ENCODE measurements at places on chromosomes 5 and 9.
A peak's percentile ranks its signal among the peaks of the same experiment; 100 is the strongest.

DNA sequence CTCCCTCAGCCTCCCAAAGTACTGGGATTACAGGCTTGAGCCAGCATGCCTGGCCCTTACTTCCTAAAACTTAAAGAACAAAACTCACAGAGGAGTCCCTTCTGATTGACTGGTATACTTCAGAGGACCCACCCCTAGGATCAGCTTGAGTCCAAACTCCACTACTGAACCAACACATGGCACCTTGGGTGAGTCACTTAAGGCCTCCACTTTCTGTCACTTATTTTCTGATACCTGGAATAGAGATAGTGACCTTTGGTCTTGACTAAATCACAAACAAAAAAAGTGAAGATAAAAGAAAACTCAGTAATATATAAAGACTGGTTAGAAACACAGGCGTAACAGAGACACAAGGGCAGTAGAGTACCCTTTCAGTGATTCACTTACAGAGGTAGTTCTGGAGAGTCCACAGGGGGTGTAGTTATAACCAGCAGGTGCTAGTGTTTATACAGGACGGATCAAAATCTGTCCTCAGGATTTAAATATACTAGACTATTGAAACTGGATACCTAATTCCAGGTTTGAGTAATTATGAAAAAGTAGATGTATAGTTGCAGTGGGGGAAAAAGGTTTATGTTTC lies 274.3 kb upstream of the ANKRD55 start:
- no peak for DNase-seq

- DNase-seq: no peak
Measured at GRCh38 chr5:96873449-96873848, 2.9 kb upstream of the ERAP2 start.

- no peak for DNase-seq
Measured at GRCh38 chr5:141973871-141974595, 5.1 kb downstream of the RNF14 start.

GRCh38 chr5:122154910-122155309 lies 25.6 kb downstream of the ZNF474 start:
- DNase-seq: no peak

DNA sequence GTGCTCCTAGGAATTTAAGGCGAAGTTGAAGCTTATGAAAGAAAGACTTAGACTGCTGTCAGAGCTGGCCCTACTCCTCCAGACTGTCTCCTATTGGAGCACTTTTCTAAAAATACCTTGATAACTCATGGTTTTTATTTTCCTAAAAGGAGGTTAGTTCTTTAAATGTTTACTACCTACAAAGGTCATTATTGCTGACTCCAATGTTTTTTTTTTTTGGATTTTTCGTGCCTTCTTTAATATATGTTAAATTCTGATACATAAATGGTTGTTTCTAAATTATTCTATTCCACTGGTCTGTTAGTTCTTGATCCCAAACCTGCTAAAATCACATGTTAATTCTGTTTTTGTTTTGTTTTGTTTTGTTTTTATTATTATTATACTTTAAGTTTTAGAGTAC lies 227.6 kb upstream of the FTMT start:
- DNase-seq: no peak

- DNase-seq: no peak
Measured at GRCh38 chr9:83981126-83981871, 694 bp downstream of the RMI1 start.

DNA sequence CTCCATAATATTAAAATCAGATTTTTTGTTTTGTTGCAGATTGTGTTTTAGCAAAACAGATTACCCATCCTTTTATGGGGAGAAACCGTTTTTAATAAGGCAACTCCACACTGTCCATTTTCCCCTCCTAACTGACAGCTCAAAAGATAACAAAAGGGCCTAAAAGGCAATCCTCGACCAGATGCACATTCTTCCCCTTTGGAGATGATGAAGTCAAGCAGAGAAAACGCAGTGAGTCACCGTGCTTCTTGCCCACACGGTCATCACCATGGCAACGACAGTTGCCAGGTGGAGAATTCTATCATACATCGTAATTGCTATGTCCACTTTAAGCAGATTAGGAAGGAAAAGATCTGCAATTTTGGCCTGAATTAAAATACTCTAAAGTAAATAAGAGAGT lies 96.4 kb downstream of the DIRAS2 start:
- DNase-seq: no peak

DNA sequence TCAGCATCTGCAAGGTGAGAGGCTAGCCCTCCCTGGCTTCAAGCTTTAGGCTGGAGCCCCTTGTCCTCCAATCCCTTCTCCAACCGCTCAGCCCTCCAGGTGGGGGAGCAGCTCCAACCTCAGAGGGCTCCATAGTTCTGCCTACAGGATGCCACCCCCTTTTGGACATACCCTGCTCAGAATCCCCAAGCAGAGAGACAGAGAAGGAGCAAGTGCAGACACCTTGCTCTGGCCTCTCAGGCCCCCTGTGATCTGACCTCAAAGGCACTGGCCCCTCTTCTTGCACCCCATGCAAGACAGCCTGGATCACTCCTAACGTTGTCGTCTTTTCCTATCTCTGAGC lies 101.6 kb downstream of the C5orf15 start:
- no peak for DNase-seq

GRCh38 chr5:89758146-89758545 lies 651.4 kb downstream of the CETN3 start:
- no peak for DNase-seq

GRCh38 chr9:103530934-103531333 lies 535.8 kb downstream of the CYLC2 start:
- DNase-seq: no peak

DNA sequence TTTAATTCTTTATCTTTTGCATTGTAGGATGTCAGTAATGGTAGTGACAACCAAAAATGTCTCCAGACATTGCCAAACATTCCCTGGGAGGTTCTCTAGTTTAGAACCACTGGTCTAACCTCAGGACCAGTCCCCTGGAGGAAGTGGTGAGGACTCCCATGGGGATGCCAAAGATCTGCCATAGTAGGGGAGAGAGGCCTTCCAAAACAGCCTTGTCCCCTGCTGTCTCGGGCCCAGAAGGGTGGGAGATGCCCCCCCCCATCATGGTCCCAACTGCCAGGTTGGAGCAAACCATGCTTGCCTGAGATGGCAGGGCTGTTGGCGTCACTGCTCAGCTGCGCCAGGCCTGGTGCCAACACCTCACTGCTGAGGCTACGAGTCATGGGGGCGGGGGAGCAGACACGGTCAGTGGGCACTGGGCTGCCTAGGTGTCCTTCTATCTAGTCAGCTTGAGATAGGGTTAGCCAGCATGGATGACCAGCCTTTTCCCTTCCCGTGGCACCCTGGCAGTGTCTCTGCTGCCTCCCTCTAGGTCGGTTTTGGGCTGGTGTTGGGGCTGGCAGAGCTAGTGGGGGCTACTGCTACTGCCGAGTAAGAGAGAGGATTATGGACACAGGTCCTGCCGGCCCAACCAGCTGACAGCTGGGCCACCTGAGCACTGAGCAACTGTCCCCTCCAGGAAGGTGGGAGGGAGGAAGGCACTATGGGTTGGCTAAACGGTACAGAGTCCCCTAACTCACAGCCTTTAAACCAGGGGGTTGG lies 8.3 kb upstream of the CXXC5 start:
- DNase-seq: peak; percentile 8

DNA sequence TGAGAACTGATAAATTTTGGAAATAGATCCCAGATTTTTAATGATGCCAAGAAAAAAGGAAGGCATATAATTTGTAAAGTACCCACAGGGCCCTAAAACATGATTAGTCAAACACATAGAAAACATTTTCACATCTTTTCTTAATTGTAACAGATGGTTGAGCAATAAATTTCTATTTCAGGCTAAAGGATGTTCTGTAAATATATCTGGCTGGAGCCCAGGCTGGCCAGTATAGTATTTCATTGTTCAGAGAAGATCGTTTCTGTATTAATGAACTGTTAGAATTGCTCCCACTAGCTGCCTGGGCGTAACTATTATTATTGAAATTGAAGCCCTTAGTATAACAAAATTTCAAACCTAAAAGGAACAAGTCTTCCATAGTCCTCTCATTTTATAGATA lies 105.3 kb upstream of the SMC2 start:
- no peak for DNase-seq

- no peak for DNase-seq
Measured at GRCh38 chr5:113145757-113146387, 169.3 kb downstream of the DCP2 start.

GRCh38 chr9:88534456-88535225 lies at the start of gene NXNL2:
TSS of gene NXNL2 (plus strand) at chr9:88535178. CDS start at chr9:88535435, 257 bp downstream.
- DNase-seq: peak; percentile 24

- no peak for DNase-seq
Measured at GRCh38 chr5:6383376-6383775, 5.0 kb upstream of the MED10 start.

DNA sequence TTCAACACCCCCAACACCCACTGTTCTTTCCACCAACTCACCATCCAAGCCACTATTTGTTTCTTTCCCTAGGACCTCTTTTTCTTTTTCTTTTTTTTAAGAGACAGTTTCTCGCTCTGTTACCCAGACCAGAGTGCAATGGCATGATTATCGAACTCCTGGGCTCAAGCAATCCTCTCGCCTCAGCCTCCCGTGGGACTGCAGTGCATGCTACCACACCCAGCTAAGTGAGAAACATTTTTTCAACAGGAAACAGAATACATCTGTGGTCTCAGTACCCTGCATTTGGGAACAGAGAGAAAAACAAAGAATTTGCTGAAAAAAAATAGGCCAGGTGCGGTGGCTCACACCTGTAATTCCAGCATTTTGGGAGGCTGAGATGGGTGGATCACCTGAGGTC lies 24.6 kb downstream of the B4GALT1 start:
- no peak for DNase-seq

- no peak for DNase-seq
Measured at GRCh38 chr5:151345187-151345807, 2.1 kb downstream of the SLC36A2 start.

- DNase-seq: no peak
Measured at GRCh38 chr9:99752417-99753109, 69.1 kb upstream of the NR4A3 start.

GRCh38 chr5:95647886-95648860 lies 1.6 kb downstream of the RFESD start:
- DNase-seq: no peak

DNA sequence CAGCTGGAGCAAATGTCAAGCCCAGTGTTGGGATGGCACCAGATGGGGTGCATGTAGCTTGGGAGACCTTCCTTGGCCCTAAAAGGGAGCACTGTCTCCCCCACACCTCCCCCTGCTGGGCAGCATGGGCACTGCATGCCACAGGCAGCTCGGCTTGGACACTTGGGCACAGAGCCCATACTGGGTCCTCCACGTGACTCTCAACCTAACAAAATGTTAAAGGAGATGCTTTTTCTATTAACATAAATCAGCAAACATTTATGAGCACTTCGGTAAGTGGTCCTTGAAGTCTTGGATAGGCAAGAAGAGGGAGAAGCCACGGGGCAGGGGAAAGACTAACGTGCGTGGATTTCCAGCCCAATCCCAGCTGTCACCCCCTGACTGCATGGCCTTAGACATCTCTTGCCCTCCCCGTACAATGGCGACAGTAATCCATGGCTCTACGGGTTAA lies 23.9 kb upstream of the MAPK9 start:
- DNase-seq: peak; percentile 79

DNA sequence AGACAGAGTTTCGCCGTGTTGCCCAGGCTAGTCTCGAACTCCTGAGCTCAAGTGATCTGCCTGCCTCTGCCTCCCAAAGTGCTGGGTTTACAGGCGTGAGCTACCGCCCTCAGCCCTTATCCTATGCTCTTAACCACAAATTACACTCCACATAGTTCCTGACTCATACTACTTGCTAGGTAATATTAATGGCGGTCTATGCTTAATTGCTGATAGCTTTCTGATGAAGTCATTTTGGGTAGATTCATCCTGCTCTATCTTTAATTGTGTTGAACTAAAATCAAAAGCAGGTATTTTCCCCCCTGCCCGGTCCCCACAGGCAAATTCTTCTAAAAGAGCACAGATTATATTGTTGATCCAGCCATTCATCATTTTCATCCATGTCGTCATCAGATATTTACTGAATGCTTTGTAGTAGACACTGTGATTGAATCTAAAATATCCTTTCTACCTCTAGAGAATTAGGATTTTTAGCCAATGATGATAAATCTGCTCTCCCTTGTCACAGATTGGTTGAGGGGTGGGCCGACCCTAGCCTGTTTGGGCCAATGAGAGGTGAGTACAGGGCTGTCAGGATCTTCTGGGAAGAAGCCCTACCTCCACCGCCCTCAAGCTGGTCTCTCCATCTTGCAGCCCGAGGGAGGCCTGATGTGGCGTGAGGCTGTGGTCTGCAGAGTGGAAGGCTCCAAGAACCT lies 144.8 kb downstream of the NR3C1 start:
- no peak for DNase-seq

- DNase-seq: no peak
Measured at GRCh38 chr5:110536120-110537115, 190.1 kb downstream of the TMEM232 start.

- no peak for DNase-seq
Measured at GRCh38 chr9:86272221-86272620, 10.1 kb downstream of the ISCA1 start.

- peak; percentile 32 for DNase-seq
Measured at GRCh38 chr9:35618854-35619799, 914 bp upstream of the CD72 start.

- DNase-seq: no peak
Measured at GRCh38 chr5:17192191-17192590, 25.2 kb upstream of the BASP1 start.

DNA sequence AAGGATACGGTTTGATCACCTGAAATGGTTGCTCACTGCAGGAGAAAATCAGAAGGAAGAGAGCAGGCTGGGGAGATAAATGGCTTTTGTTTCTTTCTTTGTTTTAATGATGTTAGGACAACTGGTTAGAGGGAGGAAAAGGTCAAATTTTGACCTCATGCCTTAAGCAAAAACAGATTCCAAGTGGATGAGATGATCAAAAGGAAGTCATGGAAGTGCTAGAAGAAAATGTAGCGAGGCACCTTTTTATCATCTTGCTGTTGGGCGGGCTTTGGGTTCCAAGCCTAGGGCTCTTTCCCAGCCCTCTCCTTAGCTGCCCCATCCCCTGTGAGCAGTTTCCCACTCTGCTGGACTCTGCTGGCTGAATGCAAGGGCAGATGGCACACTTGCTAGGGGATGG lies 127.9 kb downstream of the ADAMTS2 start:
- DNase-seq: no peak

- DNase-seq: no peak
Measured at GRCh38 chr9:92312887-92313623, 12.1 kb downstream of the NOL8 start.

DNA sequence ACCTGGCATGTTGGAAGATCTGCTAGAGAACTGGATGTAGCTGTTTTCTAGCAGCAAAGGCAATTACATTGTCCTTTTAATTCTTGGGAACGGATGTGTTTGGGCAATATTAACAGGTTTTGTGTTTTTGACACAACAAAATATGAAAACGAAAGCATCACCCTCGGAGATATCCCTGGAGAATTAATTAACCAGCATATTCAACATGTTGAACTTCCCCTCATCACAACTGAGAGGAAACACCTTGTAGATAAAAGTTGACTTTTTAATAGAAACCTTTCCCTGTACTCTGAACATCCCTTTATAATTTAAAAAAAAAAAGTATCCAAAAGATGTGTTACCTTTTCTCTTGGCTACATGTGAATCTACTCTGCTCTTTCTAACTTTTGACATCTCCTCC lies 13.0 kb downstream of the SEMA6A start:
- no peak for DNase-seq
